Pancreas (tissue), 10 donors: ENCODE measurements at places on chromosomes 4 and X. TPM values are rescaled to one million over a fixed set of nuclear protein-coding genes. Genes with fewer than 3 reads are reported as not detected.

Gene TMEM47
- 2.2 TPM for total RNA-seq

Gene GABRG1
- total RNA-seq, result not detected

Gene PLS3
- 22.0 TPM for total RNA-seq

Gene DCX
- total RNA-seq, result 0.24 TPM

Gene MUC7
- not detected for total RNA-seq

DNA sequence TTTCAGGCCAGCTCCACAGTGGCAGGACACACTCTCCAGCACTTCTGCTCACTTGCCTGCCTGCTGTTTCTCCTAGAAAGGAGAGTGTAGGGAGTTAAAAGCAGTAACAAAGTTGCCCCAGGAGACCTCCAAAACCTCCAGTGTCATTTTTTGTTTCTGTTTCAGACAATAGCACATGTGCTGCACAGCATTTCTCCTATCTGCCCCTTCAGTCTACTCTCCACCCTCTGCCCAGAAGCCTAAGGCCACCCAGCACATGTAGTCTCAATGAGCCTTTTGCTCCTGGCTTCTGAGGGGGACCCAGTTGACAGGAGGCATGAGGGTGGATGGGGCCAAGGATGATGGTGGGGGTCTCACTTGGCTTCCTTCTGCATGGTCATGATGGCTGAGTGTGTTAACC is 329.6 kb upstream of the CLNK start:
- H3K4me1 ChIP-seq, result no peaks in the 10 kb centered on the region
- H3K27ac ChIP-seq, result no peak overlapping the region
- H3K27me3 ChIP-seq, result no peaks in the 10 kb centered on the region
- H3K4me3 ChIP-seq, result no peak overlapping the region
- DNase-seq, result no peak

DNA sequence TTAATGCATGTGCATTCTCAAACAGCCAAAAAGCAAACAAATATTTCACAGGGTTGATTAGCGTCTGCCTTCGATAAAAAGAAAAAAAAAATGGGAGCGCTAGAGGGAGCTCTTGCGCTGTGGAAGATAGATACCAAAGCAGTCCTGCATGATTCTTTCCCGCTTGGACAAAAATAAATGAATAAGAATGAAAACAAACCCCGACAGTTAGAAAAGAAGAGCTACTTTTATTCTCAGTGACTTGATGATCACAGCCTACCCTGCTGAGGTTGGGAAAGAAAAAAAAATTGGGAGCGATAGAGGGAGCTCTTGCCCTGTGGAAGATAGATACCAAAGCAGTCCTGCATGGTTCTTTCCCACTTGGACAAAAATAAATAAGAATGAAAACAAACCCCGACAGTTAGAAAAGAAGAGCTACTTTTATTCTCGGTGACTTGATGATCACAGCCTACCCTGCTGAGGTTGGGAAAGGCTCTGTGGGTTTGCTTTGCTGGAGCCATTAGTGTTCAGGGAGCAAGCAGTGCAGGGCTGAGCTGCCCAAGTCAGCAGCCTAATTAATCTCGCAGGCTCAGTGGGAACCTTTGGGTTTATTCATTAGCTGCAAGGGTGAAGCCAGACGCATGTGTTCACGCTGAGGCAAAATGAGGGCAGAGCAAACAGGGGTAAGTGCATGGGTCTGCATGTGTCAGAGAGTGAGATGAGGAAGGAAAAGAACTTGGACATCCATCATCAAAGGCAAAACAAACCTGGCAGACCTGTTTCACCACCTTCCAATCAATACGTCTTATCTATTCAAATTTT is 249.3 kb upstream of the PRKX start:
- no peaks in the 10 kb centered on the region for H3K36me3 ChIP-seq
- no peaks in the 10 kb centered on the region for H3K27me3 ChIP-seq
- DNase-seq, result no peak
- no peaks in the 10 kb centered on the region for H3K4me1 ChIP-seq
- no peak overlapping the region for H3K4me3 ChIP-seq
- H3K27ac ChIP-seq, result no peak overlapping the region

GRCh38 chrX:41722816-41723618 is 964 bp upstream of the GPR82 start:
- H3K27me3 ChIP-seq, result no peaks in the 10 kb centered on the region
- no peak overlapping the region for H3K27ac ChIP-seq
- no peak for DNase-seq
- H3K4me3 ChIP-seq, result no peak overlapping the region
- no peaks in the 10 kb centered on the region for H3K36me3 ChIP-seq
- no peaks in the 10 kb centered on the region for H3K4me1 ChIP-seq

DNA sequence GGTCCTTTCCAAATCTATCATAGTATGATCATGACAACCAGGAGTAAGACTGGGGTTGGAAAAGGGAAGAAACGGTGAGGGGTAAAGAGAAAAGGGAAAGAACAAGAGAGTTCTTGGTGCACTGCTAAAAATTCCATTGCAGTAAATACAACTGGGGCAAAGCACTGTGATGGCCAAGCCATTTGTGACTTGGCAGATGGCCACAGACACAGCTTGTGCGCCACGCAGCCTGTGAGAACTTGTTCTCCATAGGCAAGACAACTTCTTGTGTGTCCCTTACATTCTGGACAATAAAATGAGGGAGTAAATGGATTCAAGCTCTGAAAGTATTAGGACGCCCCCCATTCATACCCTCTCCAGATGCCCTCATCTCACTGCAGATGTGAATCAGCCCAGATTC is 10.9 kb downstream of the MFAP3L start:
- no peak for DNase-seq
- H3K36me3 ChIP-seq, result no peaks in the 10 kb centered on the region
- H3K27me3 ChIP-seq, result no peaks in the 10 kb centered on the region
- no peak overlapping the region for H3K27ac ChIP-seq
- no peaks in the 10 kb centered on the region for H3K4me1 ChIP-seq

DNA sequence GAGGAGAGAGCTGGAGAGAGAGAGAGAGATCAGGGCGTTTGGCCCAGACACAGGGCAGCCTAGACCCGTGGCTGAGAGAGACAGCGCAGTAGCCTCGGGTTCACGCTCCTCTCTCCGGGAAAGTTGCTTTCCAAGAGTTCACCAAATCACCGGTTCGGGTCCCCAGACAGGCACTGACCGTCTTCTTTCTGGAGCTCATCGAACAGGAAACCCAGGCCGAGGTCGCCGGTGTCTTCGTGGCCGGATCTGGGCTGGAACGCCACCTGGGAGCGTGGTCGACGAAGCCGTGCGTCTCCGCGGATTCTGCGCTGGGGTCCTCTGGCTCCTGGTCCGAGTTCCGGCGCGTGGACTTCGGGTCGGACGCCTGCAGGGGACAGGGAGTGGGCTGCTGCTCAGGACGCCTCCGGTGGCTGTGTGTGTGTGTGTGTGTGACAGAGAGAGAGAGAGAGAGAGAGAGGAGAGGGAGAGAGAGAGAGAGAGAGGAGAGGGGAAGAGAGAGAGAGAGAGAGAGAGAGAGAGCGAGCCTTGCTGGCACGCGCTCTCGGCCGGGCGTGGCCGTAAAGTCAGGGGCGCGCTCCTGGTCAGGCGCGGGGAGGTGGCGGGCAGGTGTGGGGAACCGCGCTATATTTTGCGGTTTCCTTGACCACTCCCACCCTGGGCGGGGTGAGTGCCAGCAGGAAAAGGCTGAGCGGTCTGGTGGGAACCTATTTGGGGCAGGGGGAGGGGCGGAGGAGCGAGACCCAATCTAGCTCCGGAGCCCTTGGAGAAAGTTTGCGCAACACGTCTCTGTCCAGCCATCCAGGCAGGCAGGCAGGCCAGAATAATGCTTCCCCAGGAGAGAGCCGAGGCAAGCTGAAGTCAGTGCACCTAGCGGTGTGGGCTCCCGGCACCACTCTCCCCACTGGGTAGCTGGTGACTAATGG is 62.1 kb downstream of the RHOXF2B start:
- H3K36me3 ChIP-seq, result no peaks in the 10 kb centered on the region
- H3K4me3 ChIP-seq, result peak overlapping the region; percentile 7
- H3K4me1 ChIP-seq, result no peaks in the 10 kb centered on the region
- H3K27ac ChIP-seq, result peak overlapping the region; percentile 61
- peak; percentile 50 for DNase-seq

DNA sequence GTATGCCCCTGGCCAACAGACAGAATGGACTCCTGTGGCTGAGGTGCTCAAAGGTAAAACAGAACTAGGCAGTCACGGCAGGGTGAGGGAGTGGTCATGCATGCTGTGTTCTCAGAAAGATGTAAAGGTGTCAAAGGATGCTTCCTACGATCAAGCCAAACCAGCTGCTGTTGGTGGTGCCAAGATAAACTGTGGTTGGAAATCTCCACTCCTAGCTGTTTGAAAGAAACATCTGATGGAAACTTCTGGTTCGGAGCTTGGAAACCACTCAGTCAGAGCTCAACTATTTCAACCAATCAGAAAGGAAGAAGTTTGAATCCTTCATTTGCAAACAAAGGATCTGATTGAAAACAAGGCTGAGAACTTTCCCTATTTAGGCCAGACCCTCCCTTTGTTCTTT is 68.5 kb upstream of the DDX60 start:
- no peaks in the 10 kb centered on the region for H3K4me1 ChIP-seq
- no peak overlapping the region for H3K27ac ChIP-seq
- H3K27me3 ChIP-seq, result no peaks in the 10 kb centered on the region
- DNase-seq, result no peak
- no peaks in the 10 kb centered on the region for H3K36me3 ChIP-seq
- no peak overlapping the region for H3K4me3 ChIP-seq

GRCh38 chr4:76470064-76470463 is 35.0 kb downstream of the SHROOM3 start:
- no peak overlapping the region for H3K4me3 ChIP-seq
- no peak for DNase-seq
- H3K4me1 ChIP-seq, result no peaks in the 10 kb centered on the region
- H3K36me3 ChIP-seq, result no peaks in the 10 kb centered on the region
- H3K27me3 ChIP-seq, result no peaks in the 10 kb centered on the region

DNA sequence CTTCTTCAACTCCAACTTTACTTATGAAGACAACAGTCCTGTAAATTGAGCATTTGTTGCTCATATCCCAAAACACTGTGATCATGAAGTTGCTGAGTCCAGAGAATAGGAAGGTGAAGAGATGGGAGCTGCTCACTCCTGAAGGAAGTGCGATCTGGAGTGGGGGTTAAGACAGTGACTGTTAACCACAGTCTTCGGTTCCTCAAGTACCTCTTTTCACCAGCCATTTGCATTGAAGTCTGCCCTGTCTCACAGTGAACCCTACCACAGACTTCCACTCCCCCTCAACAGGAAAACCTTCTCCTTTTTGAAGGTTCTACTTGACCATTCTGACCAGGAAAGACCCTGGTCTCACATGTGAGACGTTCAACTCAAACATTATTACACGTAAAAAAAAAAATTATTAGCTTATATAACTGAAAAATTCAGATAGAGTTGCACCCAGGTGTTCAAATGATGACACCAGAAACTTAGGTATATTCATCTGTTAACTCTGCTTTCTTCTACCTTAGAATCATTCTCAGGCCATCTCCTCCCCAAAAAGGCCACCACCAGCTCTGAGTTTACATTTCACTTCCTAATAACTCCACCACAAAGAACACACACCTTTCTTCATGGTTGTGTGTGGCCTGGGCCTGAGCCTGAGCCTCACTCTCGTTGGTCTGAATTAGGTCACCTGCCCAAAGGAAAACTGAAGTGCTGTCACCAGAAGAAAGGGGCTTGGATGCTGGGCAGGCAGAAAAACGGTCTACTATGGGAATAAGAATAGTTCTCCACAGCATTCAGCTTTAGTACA is 199.2 kb downstream of the DCTD start:
- H3K36me3 ChIP-seq, result no peaks in the 10 kb centered on the region
- H3K27ac ChIP-seq, result no peak overlapping the region
- no peak overlapping the region for H3K4me3 ChIP-seq

- no peak overlapping the region for H3K4me3 ChIP-seq
- H3K27me3 ChIP-seq, result no peaks in the 10 kb centered on the region
- H3K27ac ChIP-seq, result no peak overlapping the region
- H3K36me3 ChIP-seq, result no peaks in the 10 kb centered on the region
Observed at GRCh38 chr4:150337734-150338133, 244.2 kb upstream of the MAB21L2 start.
